A673 (cell line): ENCODE measurements at places on chromosomes 16 and 17. TPM values are rescaled to one million over a fixed set of nuclear protein-coding genes. Genes with fewer than 3 reads are reported as not detected.
A peak's percentile ranks its signal among the peaks of the same experiment; 100 is the strongest.

ASPA gene
- total RNA-seq, result not detected in 2 replicates

TP53TG3C gene
- not detected in 2 replicates for total RNA-seq

DNA sequence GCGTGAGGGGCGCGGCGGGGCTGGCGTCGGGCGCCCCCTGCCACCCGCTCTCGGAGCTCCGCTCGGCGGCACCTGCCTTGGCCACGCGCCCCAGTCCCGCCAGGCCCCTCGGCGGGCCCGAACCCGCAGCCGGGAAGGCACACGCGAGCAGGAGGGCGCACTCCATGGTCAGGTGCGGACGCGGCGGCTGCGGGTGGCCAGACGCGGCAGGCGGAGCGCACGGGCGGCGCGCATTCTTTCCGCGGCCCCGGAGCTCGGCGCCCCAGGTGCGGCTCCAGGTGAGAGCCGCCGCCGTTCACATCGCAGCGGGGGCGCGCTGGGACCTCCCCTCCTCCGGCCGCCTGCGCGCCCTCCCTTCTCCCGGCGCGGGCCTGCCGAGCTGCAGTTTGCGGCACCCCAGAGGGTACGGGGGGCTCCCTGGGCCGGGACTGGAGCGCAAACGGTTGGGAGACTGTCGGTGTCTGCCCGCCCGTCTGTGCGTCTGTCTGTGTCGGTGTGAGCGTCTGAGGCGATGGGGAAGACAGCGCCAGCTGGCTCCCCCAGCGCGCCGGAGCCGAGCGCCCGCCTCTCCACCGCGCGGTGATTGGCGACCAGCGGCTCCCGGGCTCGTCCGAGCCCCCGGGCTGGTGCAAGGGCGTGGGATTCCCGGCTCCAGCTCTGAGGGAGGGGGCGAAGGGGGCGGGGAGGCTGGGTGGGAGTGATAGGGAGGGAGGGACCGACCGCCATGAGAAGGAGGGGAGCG is at the start of gene ADAMTS18:
Gene ADAMTS18 (minus strand): TSS at position 505 of the 742 bp plus-strand sequence. CDS start 339 bp downstream, at position 166.
- peaks cover 85% of the 10 kb centered on the region for H3K27me3 ChIP-seq
- H3K36me3 ChIP-seq, result no peaks in the 10 kb centered on the region
- no peak within 1 kb of the TSS for H3K27ac ChIP-seq
- no peak for DNase-seq
- H3K4me3 ChIP-seq, result no peak within 1 kb of the TSS
- no peaks in the 10 kb centered on the region for H3K4me1 ChIP-seq

DNA sequence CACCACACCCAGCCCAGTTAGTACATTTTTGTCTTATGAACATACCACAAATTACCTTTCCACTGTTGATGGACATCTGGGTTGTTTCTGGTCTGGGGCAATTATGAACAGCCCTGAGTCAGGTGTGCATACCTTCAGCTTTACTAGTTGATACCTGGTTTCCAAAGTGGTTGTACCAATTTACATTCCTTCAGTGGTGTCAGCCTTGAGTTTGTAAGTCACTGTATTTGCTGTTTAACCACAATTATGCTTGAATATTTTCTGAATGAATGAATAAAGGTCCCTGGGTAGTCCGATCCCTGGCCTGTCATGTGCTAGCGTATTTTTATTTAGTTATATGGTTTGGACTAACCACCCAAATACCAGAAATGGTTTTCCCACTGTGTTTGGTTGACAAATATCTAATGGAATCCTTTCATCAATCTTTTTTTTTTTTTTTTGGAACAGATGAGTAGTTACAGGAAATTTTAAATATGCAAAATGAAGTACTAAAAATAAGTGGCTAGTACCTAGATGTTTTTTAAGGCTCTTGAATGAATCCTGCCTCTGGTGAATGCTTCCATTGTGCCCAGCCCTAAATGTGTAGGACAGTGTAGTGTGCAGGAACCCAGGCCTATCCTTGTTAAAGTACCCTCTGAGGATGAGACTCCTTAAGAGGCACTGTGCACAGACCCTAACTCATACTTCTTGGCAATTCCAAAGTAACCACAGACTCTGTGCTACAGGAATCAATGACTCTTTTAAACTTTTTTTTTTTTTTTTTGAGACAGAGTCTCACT is 3.7 kb downstream of the DUSP14 start:
- H3K4me3 ChIP-seq, result no peak overlapping the region
- no peaks in the 10 kb centered on the region for H3K36me3 ChIP-seq
- peaks cover 5% of the 10 kb centered on the region for H3K4me1 ChIP-seq

- H3K36me3 ChIP-seq, result no peaks in the 10 kb centered on the region
- H3K27me3 ChIP-seq, result no peaks in the 10 kb centered on the region
- peak; percentile 59 for DNase-seq
- no peak overlapping the region for H3K27ac ChIP-seq
Observed at GRCh38 chr16:75761108-75761507, 34.8 kb upstream of the CPHXL start.

- no peaks in the 10 kb centered on the region for H3K36me3 ChIP-seq
- H3K4me1 ChIP-seq, result peaks cover 16% of the 10 kb centered on the region
- no peak overlapping the region for H3K4me3 ChIP-seq
- H3K27ac ChIP-seq, result no peak overlapping the region
Observed at GRCh38 chr17:78263063-78263735, 31.8 kb downstream of the TMEM235 start.
